Tibial nerve (tissue), 4 donors: ENCODE measurements at places on chromosomes 7 and 10.

GRCh38 chr7:133975130-133975529, 152.0 kb upstream of the LRGUK start:
- DNase-seq, result no peak

- DNase-seq, result no peak
Observed at GRCh38 chr10:1059902-1060301, 3.7 kb downstream of the WDR37 start.

DNA sequence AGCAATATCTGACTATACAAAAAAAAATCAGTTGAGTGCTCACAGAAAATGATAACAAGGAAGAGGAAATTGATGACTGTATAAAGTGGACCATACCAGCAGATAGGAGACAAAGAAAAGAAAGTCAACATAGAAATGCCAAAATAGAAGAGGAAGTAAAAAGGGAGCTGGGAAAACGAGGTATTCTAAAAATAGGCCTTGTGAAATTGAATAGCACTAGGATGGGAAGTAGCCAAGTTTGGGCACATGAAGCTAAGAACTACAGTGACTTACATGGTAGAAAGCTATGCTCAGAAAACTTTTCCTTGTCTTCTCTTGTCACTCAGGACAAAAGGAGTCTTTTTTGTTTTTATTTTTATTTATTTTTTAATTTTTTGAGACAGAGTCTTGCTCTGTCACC, 76.2 kb upstream of the APBB1IP start:
- no peak for DNase-seq

DNA sequence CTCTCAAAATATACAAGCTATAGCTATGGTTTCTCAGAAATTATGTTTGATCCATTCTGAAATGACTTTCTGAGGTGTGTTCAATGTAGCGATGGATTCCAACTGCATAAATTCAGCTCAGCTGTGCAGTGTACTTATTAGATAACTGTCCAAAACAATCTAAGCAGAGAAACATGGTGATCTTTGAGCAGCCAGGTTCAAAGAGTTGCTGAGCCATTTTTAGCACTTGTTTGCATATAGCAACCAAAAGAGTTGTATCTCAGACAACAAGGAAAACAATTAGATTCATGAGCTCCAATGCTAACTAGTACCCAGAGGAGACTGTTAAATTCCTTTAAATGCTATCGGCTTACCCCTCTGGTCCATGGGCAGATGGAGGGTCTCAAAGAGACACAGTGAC, 15.9 kb upstream of the KCNIP2 start:
- no peak for DNase-seq

DNA sequence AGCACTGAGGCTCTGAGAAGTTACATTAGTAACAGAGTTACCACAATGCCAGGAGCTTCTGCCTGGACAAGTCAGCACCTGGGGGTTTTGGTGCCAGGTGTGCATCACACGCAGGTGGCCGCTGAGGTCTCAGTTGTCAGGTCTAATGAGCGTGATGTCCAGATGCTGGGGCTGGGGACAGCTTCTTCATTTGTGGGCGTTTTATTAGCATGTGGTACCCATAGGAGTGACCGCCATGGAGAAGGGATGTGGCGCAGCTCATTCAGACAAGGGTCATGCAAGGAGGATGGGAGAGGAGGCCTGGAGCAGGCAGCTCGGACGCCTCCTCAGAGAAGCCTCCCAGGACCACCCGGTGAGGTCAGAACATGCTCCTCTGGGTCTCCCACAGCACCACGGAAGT, 27.8 kb downstream of the FAM241B start:
- no peak for DNase-seq

- peak; percentile 20 for DNase-seq
Observed at GRCh38 chr7:45136106-45137060, 21.2 kb upstream of the RAMP3 start.
